Endothelial cell (in vitro differentiated cells): ENCODE measurements at places on chromosomes 1 and 21.

- no peak for DNase-seq
These were observed 46.8 kb upstream of the DIPK1A start for GRCh38 chr1:93007941-93008577.

GRCh38 chr1:178241057-178241456 is 147.2 kb downstream of the RASAL2 start:
- no peak for DNase-seq

DNA sequence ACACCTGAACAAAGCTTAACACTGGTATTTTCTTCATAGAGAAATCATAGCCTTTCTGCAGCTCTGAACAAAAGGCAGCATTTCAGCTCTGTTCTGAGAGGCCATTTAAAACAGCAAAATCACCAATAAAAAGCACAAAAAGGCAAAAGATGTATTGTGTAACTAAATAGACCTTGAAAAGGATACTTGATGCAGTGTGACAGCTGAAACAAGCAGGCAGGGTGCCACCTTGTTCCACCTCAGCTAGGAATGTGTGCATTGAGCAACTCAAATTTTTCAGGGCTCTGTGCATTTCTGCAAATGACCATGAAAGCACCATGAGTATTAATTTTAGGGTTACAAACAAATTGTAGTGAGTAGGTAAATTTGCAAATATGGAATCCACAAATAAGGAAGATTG is 65.8 kb downstream of the RHOU start:
- no peak for DNase-seq

DNA sequence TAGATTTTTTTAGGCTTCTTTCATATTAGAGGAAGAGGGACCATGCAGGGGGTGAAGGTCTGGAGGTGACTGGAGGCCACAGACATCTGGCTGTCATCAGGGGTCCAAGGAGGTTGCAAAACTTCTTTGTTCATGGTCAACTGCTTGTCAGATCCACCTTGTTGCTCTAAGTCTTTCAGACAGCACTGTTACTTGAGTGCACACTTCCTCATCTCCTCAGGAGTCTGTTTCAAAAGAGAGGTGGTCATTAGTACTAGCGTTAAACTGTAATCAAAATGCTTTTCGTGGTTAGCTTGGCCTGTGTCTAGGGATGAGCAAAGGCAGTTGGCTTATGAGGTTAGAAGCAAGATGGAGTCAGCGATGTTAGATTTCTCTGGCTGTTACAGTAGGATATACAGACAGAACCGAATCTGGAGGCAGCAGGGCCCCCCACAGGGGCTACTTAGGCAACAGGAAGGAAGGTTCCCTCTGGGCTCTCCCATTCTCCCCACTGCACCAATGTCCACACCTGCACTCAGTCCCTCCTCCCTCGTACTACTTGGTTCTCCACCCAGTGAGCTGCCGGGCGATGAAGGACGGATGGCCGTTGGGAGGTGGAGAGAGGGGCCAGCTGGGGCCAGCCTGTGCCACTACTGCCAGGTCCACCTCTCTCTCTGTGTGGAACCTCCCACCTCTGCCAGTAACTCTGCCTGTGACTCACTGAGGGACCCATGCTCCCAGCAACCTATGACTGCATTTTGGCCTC is 57.2 kb downstream of the TOR1AIP2 start:
- no peak for DNase-seq

- no peak for DNase-seq
These were observed 61.4 kb downstream of the EIF2B3 start for GRCh38 chr1:44924835-44925464.

GRCh38 chr1:26727476-26727875 is 31.7 kb downstream of the ARID1A start:
- no peak for DNase-seq

GRCh38 chr1:174198202-174198601 is 38.9 kb downstream of the RABGAP1L start:
- no peak for DNase-seq

- no peak for DNase-seq
These were observed 25.2 kb upstream of the EXO1 start for GRCh38 chr1:241822846-241823245.
